ENCODE measurements at places on chromosomes 7 and 10.

GRCh38 chr7:106457678-106458077 is 172.9 kb upstream of the NAMPT start:
- DNase-seq: no peak

- no peak for DNase-seq
These were observed 102.1 kb downstream of the ARHGAP22 start for GRCh38 chr10:48502791-48503190.

GRCh38 chr10:113921561-113922370 is 67.3 kb downstream of the NHLRC2 start:
- DNase-seq: no peak

- DNase-seq: no peak
These were observed 14.2 kb downstream of the RAB11FIP2 start for GRCh38 chr10:118032564-118032963.

GRCh38 chr7:11748884-11749283 is 83.1 kb downstream of the THSD7A start:
- no peak for DNase-seq

DNA sequence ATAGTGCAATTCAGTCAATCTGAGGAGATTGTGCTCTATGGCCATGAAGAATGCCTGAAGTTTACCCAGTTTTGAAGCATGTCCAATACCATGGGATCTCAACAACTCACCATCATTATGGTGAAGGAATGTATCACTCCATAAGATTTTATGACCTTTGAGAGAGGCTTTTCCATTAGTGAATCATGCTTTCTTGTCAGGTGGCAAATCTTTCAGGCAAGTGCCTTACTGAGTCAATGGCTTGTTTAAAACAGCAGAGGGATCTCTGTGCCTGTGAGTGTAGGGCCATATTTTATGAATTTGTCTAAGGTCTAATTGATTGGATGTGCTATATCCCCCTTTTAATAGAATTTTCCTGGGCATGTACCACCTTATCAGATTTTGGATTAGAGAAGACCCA is 131.5 kb downstream of the CCDC7 start:
- DNase-seq: no peak

DNA sequence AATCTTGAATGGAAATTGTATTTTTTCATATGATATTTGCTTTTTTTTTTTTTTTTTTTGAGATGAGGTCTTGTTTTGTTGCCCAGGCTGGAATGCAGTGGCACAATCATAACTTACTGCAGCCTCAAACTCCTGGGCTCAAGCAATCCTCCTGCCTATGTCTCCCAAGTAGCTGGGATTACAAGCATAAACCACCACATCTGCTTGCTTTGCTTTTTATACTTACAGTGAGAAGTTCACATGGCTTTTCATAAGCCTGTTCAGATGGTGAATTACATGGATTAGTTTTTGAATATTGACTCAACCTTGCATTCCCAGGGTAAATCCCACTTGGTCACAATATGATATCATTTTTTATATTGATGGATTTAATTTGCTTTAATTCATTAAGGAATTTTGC is 22.0 kb downstream of the LRRD1 start:
- DNase-seq: no peak

- no peak for DNase-seq
These were observed 32.8 kb upstream of the DLG5 start for GRCh38 chr10:77959384-77959783.

- DNase-seq: no peak
These were observed 46.4 kb upstream of the RPA3 start for GRCh38 chr7:7764520-7765396.

DNA sequence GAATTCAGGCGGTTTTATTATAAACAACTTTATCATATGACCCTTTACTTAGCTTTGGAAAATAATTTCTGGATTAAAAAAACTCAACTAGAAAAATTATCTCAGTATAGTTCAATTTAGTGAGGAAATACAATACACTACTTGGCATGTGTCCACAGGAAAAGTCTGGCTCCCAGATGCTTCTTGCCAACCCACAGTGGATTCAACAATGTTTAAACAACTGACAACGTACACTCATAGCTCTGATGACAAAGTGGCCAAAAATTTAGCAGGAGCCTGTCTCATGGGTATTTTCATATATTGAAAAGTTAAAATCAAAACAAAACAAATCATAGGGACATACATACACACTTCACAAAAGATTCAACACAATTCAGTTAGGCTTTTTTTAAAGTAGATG is 158.8 kb downstream of the SKAP2 start:
- DNase-seq: peak; percentile 66

- DNase-seq: no peak
These were observed 331.5 kb downstream of the DNAJB6 start for GRCh38 chr7:157668221-157668883.

- DNase-seq: no peak
These were observed 187.5 kb upstream of the NFE2L3 start for GRCh38 chr7:25964483-25964991.

DNA sequence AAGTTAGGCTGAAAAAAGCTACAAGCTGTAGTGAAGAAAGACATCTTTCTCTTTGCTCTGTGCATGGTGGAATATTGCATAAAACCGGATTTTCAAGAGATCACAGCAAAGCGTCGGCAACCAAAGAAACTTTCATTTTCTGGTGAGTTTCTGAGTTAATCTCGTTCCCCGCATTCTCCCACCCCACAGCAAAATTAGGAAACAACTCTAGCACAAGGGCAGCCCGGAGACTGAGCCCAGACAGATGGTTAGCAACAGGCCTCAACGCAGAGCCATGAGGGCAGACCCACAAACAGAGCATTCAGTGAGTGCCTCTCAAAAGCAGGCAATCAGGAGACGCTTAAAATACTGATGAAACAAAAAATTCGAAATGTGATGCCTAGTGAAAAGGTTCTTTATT is 396.1 kb upstream of the KLF6 start:
- no peak for DNase-seq

GRCh38 chr10:112426111-112426510 is 20.6 kb downstream of the ZDHHC6 start:
- DNase-seq: no peak

DNA sequence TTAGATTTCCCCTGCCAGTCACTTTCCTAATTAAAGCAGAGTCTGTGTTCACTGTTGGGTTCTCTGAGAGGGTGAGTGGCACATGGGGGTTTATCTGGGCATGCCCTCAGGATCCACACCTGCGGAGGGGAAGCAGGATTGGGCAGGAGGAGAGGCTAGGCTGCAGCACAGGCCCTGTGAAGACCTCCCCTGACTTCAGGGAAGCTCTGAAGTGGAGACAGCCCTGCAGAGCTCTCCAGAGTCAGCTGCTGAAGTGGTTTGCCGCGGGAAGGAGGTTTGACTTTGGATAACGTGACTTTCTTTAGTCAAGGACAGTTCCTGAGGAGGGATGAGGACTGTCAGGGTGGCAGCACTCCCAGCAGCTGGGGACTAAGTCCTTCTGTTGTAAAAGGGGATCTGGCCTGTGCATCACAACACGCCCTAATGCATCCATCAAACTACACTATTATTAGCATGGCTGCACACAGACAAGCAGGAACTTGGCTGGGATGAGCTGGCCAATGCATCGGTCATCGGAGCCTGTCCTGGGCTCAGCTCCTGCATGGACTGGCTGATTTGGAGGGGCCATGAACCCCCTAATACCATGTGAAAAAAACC is 50.9 kb upstream of the LEP start:
- DNase-seq: no peak

DNA sequence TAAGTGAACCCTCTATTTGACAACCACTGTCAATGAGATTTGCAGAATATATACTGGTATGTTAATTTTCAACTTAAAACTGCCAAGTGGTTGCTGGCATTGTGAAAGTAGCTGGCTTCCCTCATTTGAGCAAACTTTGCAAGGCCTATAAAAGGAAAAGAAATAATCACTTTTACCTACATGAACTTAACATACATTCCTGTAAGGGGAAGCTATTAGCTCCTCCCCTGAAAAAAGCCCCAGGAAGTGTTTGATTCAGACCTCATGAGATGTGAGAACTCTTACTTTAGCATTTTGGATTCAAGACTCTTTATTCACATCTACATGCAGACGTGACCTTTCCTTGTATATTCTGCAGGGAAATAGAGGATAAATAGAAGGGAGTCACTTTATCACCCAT is 175.6 kb downstream of the OTUD1 start:
- no peak for DNase-seq

DNA sequence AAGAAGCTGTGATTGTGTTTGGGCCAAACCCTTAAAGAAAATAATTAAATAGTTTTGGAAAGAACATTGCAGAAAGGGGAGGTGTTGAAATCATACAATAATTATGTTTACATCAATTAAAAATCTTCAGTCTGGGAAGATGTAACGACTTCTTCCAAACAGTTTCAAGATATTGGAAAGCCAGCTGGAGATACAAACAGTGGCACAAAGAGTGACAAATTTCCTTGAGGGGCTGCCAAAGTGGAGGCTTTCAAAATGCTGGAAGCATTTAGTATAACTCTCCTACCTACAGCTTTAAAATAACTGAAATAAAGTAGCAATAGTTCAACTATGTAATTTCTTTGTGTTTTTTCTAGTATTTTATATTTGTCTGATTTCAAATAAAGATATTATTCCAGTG is 405.0 kb downstream of the DNAJB9 start:
- no peak for DNase-seq

- no peak for DNase-seq
These were observed 73.4 kb downstream of the CFAP46 start for GRCh38 chr10:132868995-132869394.

- no peak for DNase-seq
These were observed 35.2 kb downstream of the OR13A1 start for GRCh38 chr10:45280113-45280760.

GRCh38 chr7:118735441-118735840 is 510.9 kb downstream of the ANKRD7 start:
- no peak for DNase-seq

DNA sequence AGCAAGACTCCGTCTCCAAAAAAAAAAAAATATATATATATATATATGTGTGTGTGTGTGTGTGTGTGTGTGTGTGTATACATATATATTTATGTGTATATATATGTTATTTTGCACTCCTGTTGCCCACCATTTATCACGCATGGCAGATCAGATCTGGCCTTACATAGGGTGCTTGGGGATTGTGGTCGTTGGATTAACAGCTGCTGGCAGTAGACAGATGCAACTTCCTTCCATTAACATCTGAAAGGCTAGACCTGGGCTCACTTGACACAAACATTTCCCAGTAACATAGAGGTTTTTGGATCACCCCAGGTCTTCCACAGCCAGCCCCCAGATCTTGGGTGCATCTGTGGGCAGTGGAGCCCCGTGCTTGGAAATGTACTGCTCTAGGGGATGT is 40.8 kb upstream of the DLD start:
- DNase-seq: no peak

- DNase-seq: no peak
These were observed 65.7 kb downstream of the PWWP2B start for GRCh38 chr10:132462463-132463332.

Measured in HTR-8/SVneo (cell line).